ENCODE measurements at places on chromosomes 16 and 17. TPM values are rescaled to one million over a fixed set of nuclear protein-coding genes. Genes with fewer than 3 reads are reported as not detected.
A peak's percentile ranks its signal among the peaks of the same experiment; 100 is the strongest.

DNA sequence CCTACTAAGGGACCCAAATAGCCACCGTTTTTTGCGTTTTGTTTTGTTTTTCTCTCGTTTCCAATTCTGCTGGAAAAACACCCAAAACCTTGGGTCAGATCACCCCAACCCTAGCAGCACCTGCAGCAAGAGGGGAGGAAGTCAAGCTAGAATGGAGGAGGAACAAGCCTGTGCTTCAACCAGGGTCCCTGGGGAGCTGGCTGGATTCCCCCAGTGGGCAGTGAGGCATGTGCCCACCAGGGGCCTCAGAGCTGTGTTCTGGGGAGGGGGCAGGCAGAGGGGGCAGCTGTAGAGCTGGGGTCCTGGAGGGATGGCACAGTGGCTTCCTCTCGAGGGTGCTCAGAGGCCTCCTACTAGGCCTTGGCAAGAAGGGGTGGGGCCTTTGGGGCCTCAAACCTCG, 6.5 kb downstream of the CD79B start:
- no peak for ATAC-seq

- no peak for ATAC-seq
Observed at GRCh38 chr16:85425074-85425662, 188.0 kb upstream of the GSE1 start.

GRCh38 chr17:80847496-80848230, 144.0 kb upstream of the CHMP6 start:
- no peak for ATAC-seq

GRCh38 chr17:57424777-57425188, 168.5 kb downstream of the MSI2 start:
- peak; percentile 26 for ATAC-seq

GRCh38 chr16:28478506-28479180, 6.5 kb upstream of the NPIPB7 start:
- ATAC-seq, result no peak

The EPN3 gene
- total RNA-seq, result 0.16 TPM

The CHST6 gene
- total RNA-seq, result 0.65 TPM

The SLFN12 gene
- 11.6 TPM for total RNA-seq
